ENCODE measurements at places on chromosomes 5 and 9.

- DNase-seq, result peak; percentile 64
These were observed 328 bp downstream of the CAMSAP1 start for GRCh38 chr9:135907006-135907430.

DNA sequence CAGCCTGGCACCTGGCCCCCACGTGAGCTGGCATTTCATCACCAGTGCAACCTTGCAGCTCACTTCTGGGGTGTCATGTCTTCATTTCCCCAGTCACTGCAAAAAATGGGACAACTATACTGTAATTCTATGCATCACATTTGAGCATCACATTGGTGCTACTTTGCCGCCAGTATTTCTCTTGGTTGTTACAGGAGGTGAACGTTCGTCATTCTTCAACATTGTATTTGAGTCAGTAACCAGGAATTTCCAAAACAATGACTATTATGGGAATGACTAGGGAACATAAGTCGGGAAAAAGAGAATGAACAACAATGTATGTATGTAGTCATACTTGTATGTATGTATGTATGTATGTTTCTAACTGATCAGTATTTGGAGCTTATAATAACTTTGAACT is 1278.0 kb downstream of the EFNA5 start:
- no peak for DNase-seq

- peak; percentile 73 for DNase-seq
These were observed at the start of gene KCNN2 for GRCh38 chr5:114361724-114362196. KCNN2 (plus strand) TSS chr5:114362070; CDS start chr5:114362140, 70 bp downstream.

DNA sequence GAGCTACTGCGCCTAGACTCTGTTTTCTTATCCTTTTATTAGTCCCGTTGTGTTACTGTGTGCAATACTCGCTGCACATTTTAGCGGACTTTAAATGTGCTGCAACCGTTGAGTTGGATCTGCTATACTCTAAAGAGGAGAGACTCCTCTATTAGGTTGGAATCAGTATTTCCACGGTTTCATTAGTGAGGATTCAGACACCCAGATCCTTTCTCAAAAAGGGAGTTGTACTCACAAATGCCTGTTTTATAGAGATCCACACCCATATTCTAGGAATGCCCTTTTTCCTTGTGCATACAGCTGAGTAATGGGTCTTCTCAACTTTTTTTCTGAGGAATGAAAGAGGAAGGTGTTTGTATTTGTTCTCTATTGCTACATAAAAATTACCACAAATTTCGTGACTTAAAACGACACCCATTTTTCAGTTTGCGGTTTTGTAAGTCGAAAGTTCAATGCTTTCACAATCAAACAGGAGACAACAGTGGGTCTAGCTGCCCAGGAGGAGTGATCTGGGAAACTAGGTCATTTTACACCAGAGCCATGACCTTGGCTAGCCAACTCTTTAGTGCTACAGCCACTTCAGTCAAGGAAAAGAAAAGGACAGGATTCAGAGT is 52.8 kb upstream of the SLC44A1 start:
- DNase-seq, result peak; percentile 53

- DNase-seq, result no peak
These were observed 29.9 kb downstream of the COL5A1 start for GRCh38 chr9:134671341-134672113.

DNA sequence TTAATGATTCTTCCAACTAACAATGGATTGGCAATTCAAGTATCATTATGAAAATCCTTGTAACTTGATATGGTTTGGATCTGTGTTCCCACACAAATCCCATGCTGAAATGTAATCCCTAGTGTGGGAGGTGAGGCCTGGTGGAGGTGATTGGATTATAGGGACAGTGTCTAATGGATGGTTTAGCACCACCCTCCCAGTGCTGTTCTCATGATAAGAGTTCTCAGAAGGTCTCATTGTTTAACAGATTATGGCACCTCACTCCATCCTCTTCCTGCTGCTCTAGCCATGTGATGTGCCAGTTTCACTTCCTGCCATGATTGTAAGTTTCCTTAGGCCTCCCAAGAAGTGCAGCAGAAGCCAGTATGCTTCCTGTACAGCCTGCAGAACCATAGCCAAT is 1116.2 kb upstream of the EDIL3 start:
- no peak for DNase-seq

DNA sequence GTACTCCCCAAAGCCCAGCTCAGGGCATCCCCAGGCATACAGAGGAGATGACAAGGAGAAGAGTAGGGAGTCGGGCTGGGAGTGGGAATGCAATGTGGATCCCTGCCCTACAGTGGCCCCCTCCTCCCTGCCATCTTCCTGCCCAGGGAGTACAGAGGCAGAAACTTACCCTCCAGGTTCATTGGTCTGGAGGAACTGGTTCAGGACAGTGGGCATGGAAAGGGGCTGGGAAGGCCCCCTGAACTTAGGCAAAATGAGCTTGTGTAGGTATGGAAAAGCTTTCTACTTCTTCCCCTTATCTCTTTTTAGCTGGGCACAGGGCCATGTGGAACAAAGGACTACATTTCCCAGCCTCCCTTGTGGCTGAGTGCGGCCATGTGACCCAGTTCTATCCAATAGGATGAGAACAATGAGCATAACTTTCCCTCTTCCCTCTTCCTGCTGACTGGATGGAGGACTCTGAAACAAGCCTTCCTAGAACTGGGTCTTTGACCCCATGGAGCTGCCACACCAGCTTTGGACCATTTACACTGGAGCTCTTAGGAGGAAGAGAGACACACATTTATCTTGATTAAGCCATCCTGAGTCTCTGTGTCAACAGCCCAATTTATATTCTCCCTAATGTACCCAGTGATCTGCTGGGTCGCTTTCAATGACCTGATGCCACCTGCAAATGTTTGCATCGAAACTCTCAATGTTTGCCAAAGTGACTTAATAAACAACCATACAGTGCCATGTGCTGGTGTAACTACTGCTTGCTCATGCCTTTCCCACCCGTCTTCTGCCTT is 25.0 kb upstream of the HMCN2 start:
- no peak for DNase-seq

DNA sequence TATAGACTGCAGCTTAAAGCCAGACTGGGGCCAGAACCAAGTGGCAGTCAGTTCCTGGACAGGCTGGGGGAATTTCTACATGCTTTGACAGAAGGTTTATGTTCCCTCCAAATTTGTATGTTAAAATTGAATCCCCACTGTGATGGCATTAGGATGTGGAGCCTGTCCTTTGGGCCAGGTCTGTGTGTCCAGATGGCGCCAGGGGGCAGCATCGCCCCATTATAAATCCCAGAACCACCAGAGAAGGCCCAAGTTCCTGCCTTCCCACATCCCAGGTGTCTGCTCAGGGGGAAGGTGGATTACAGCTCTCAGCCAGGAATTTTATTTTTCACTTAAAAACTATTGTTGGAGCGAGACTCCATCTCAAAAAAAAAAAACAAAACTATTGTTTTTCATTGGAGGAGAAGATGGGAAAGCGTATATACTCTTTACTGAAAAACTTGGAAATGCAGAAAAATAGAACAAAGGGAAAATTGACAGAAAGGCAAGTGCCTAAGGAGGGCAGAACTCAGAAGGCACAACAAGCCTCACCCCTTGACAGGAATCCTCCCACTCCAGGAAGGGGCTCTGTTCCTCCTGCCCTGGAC is 5.0 kb downstream of the IL3 start:
- peak; percentile 84 for DNase-seq

- no peak for DNase-seq
These were observed 8.6 kb upstream of the OXCT1 start for GRCh38 chr5:41878643-41879478.

- DNase-seq, result no peak
These were observed 177.6 kb upstream of the ST8SIA4 start for GRCh38 chr5:101080462-101081240.

DNA sequence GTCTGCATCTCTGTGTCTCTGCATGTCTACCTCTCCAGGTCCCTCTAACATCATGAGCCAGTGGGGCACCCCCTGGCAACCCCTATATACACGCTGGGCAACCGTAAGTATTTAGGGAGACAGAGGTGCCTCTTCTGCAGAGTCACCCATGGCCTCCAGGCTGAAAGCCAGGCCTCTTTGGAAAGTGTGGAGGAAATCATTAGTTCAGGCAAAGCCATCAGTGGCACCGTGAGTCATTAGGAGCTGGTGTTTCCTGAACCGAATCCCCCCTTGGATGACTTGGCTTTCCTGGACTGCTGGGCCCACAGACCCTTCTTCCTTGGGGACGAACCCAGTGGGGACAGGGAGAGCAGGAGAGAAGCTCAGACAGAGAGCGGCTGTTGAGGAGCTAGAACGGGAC is 174.8 kb downstream of the OLFM1 start:
- DNase-seq, result no peak

DNA sequence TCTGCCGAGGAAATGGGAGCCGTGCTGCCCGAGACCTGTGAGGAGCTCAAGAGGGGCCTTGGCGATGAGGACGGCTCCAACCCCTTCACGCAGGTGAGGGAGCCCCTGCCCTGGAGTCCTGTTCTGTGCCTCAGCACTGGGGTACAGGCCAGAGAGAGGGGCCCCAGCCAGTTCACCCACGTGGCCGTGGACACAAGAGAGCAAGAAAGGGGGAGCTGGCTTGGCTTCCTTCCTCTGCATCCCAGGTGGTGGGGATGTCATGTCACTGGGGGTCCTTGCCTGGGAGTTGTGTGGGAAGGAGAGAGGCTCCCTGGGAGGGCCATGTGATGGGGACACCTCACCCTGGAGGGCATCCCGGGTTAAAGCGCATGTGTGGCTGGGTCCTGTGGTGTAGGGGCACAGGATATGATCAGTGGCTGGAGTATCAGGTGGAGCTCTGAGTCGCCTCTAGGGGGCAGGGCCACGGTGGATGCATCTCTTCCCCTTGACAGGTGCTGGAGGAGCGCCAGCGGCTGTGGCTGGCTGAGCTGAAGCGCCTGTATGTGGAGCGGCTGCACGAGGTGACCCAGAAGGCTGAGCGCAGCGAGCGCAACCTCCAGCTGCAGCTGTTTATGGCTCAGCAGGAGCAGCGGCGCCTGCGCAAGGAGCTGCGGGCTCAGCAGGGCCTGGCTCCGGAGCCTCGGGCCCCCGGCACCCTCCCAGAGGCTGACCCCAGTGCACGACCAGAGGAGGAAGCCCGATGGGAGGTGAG is 7.5 kb downstream of the N4BP3 start:
- DNase-seq, result peak; percentile 91

GRCh38 chr5:60356745-60357144 is 343.2 kb downstream of the DEPDC1B start:
- DNase-seq, result no peak

Data from GM13976 (cell line).